Pulmonary artery endothelial cell (primary cell): ENCODE measurements at places on chromosomes 3 and 15. TPM values are rescaled to one million over a fixed set of nuclear protein-coding genes. Genes with fewer than 3 reads are reported as not detected.

Gene NDN
- total RNA-seq = 6.5 and 25.0 TPM in 2 replicates

Gene NR2F2
- 13.6 and 22.9 TPM in 2 replicates for total RNA-seq

Gene SLC6A20
- total RNA-seq = not detected in 2 replicates

Gene NUP210
- total RNA-seq = 0.11 and 1.1 TPM in 2 replicates

Gene NR2E3
- total RNA-seq = 0.11 TPM in 1 of 2 replicates, not detected in the other

Gene ZNF80
- total RNA-seq = not detected in 2 replicates

Gene PAQR5
- total RNA-seq = 0.07 and 0.13 TPM in 2 replicates

- no peak for DNase-seq
Measured at GRCh38 chr15:74449643-74450205, 11.2 kb downstream of the UBL7 start.

DNA sequence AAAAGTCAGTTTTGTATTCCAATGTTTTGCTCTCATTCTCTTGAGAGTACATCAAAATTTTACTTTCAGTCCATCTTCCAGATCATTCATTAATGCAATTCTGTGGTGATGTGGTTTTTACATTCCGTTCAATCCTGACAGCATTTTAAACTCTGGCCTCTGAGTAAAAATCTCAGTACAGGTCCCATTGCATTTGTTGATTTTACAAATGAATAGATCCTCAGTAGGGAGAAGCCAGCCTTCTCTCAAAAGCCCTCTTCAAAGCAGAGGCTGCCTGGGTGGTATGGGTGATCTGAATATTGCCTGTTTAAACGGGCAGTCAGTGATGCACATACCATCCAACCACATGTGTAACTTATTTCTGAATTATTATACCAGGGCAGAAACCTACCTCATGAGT is 72.5 kb upstream of the TSC22D2 start:
- DNase-seq = no peak

GRCh38 chr3:143100451-143100850 is 19.1 kb upstream of the CHST2 start:
- no peak for DNase-seq

- DNase-seq = no peak
Measured at GRCh38 chr3:146975476-146975875, 370.3 kb upstream of the PLSCR5 start.

GRCh38 chr3:12948891-12949711 is 107.7 kb upstream of the RPL32 start:
- DNase-seq = no peak

- DNase-seq = no peak
Measured at GRCh38 chr15:99443768-99444446, 121.9 kb upstream of the MEF2A start.
